ENCODE measurements at places on chromosomes 13 and 19. TPM values are rescaled to one million over a fixed set of nuclear protein-coding genes. Genes with fewer than 3 reads are reported as not detected.

GRCh38 chr13:39847336-39847735 is 191.9 kb downstream of the COG6 start:
- no peak for DNase-seq

DNA sequence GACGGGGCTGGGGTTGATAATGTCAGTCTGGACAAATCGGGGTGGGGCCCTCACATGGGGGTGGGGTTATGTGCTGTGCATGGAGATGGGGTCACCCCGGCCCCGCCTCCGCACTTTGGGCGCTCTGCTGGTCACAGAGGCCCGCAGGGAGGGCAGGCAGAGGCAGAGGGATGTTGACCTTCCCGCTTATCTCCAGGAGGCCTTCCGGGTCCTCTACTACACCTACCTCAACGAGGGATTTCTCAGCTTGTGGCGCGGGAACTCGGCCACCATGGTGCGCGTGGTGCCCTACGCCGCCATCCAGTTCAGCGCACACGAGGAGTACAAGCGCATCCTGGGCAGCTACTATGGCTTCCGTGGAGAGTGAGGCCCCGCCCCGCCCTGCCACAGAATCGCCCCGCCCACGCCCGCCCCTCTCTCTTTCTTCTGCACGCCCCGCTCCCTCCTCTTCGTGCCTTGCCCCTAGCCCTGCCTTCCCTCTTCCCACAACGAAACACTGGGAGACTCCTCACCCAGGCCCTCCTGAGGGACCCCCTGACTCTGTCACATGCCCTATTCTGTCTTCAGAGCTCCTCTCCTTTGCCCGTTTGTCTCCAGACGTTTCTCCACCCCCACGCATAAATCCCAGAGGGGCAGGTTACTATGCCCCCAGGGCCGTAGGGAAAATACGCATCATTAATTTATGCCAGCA is 32.8 kb downstream of the TMEM161A start:
- DNase-seq, result no peak

- DNase-seq, result no peak
These were observed 98.0 kb downstream of the GADD45B start for GRCh38 chr19:2573916-2574315.

GRCh38 chr19:4066682-4067395 is at the start of gene ZBTB7A:
ZBTB7A (minus strand) TSS chr19:4066899; CDS start chr19:4055232, 11,667 bp downstream.
- peak; percentile 75 for DNase-seq

DNA sequence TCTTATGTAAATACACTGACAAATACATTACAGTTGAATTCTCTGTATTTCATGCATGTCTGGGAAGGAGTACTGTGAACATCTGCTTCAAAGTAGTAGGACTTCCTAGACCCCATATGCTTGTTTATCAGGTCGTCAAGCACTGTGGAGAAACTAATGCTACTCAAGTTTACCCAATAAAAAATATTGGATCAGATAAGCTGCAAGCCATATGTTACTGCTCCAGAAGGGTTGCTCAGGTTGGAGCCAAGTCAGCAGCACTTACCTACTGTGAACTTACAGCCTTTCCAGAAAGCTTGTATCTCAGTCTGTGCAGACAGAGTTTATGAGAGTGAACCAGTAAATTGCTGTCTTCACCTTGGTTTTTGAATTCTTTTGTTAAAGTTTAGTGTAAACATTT is 36.2 kb downstream of the SLAIN1 start:
- DNase-seq, result peak; percentile 59

DNA sequence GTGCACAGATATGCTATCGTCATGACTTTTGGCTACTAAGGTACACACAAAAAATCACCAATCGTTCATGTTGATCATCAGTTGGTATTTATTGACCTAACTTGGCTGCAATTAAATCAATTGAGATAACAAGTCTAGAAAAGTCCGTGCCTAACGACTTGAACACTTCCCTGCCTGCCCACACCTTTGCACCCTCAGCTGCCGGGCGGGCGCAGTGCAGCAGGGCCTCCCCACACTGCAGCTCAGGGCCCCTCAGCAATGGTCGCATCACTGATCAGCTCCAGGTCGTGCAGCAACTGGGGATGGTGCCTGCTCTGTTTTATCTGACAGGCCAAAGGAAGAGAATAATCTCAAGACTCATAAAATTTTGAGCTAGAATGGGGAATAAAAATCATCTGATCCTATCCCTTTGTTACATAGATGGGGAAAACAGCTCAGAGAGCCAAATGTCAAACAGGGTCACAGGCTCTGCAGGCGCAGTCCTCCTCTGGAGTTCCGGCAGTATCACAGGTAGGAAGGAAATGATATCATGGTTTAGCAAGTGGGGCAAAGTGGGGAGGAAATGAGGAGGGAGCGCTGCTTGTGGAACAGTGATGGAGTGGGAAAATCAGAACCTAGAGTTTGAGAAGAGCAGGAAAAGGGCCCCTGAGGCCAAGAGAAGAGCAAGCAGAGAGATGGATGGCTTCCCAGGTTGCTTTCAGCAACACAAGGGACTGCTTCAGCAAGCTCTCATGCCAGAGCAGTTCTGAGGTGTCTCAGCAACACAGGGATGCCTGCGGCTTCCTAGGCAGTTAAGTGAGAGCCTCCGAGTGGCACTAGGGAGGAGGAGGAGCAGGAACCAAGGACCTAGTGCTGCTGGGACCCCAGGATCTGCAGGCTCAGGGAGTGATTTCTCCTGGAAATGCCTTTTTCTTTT is 57.5 kb downstream of the SLC7A1 start:
- DNase-seq, result no peak

- no peak for DNase-seq
These were observed 26.0 kb upstream of the UBAC2 start for GRCh38 chr13:99174533-99175100.

- no peak for DNase-seq
These were observed 195.5 kb downstream of the SLITRK6 start for GRCh38 chr13:85603735-85604134.

- DNase-seq, result no peak
These were observed 214.1 kb upstream of the KL start for GRCh38 chr13:32802159-32802558.

DNA sequence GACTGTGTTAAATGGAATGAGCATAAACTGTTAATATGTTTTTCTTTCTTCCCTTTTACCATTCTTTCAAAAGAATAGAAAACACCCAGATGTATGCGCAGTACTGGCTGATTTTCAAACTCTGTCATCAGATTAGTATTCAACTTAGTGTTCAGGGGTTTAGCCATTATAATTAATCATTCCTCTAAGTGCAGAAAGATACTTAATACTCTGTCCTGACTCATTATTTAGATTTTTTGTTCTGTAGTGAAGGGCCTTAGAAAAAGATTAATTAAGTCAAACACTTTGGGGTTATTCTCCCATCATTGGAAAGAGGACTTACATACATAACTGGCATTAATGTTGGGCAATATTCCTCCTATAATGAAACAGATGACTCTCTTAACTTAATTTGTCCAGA is 1316.7 kb upstream of the SLC10A2 start:
- DNase-seq, result no peak

GRCh38 chr13:71240911-71241310 is 626.1 kb downstream of the DACH1 start:
- no peak for DNase-seq

GRCh38 chr19:4178990-4179389 is 3.4 kb downstream of the SIRT6 start:
- no peak for DNase-seq

DNA sequence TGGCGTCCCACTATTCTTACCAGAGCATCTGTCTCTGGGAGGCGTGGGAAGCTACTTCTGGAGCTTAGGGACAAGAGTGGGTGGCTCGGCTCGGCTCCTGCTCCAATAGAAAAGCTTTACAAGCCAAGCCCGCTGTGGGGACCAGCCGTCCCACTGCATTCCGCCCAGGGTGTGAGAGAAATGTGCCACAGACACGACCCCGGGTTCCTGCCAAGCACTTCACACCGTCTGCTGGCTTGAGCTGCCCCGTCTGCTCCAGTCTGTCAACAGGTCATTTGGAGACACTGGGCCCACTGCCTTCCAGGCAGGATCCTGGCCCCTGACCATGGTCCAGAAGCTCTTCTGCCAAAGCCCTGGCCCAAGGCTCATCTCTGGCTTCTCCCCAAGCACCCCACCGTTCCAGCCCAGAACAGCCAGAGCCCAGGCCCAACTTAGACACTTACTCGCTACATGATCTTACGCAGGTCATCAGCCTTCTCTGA is 6.5 kb upstream of the FKRP start:
- peak; percentile 86 for DNase-seq

DNA sequence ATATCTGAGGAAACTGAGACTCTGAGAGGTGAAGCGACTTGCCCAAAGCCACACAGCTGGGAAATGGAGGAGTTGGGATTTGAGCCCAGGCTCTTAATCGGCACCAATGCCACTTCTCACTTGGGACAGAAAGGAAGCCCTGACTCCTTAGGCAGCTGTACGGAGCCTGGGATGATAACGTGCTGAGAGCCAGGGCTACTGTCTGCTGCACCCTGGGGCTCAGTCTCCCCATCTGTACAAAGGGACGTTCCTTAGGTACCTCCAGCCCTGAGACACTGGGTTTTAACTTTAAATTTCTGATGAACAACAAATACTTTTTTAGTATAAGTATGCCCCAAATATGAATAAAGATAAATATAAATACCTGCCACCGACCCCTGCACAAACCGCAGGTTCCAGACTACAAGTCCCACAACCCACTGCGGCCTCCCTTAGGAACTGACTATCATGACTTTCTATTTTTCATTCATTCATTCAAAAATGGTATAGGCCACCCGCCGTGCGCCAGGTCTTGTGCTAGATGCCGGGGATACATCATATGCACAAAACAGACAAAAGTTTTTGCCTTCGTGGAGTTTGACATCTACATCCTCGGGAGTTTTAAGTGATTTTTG is 776 bp upstream of the NCLN start:
- peak; percentile 84 for DNase-seq

CYP4F22 gene
- total RNA-seq, result not detected

CFD gene
- 1.5 TPM for total RNA-seq

PTPRH gene
- total RNA-seq, result 12.3 TPM

WIZ gene
- 42.4 TPM for total RNA-seq

UNC13A gene
- 157 TPM for total RNA-seq

FGF9 gene
- total RNA-seq, result 10.5 TPM

LSR gene
- 6.8 TPM for total RNA-seq

IGFL1 gene
- not detected for total RNA-seq

KCTD4 gene
- total RNA-seq, result 6.9 TPM

URAD gene
- not detected for total RNA-seq
